Hematopoietic multipotent progenitor cell (in vitro differentiated cells): ENCODE measurements at places on chromosomes 11 and 22.

DNA sequence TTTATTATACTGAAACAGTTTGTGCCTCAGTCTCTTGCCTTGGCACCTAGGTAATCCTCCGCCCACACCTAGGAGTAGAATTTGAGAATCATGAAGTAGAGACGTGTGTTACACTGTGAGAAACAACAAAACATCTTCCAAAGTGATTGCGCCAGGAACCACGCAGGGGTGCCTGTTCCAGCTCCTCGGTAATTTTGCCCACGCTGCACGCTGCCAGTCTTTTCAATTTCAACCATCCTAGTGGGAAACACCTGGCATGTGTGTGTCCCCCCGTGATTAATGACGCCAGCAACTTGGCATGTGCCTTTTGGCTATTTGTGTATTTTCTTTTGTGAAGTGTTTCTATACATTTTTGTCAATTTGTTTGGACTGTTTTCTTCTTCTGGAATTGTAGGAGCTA lies 919.1 kb downstream of the BRD1 start:
- no peak for DNase-seq

DNA sequence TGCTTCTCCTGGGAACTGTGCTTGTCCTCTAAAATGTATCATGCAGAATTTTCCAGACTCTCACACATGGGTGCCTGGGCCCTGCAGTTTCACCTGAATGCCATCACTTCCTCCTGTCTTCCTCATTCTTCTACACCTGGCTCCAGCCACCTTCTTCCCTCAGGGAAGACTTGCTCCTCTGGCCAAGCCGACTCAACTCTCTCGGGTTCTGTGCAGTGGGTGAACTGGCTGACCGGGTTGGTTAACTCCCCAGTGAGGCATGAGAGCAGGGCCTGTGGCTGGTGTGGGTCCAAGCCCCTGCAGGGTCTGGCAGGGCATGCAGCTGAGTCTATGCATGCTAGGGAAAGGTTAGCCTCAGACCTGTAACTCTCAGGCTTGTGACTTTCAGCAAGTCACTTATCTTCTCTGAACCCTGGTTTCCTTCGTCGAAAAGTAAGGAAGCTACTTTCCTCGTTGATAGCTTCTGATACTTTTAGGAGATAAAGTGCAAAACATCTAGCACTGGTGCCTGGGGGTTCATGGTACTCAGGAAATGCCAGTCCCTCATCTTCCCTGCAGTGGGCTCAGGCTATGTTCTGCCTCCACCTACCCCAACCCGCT lies 11.9 kb downstream of the CD82 start:
- DNase-seq, result no peak

DNA sequence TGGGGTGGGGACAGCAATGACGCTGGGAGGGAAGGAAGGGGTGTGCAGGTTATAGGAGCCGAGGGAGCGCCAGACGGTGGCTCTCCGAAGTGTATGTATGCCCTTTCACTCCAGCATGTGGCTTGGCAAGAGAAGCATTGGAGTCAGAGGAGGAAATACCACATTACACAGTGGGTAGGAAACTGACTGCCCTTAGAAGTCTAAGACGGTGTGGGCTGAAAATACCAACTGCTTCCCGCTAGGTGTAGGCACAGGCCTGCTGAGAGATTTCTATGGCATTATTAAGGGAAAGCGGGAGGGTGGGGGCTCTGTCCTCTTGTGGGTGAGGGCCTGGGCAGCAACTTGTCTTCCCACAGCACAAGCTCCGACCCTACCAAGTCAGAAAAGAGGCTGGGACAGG lies 44.7 kb downstream of the CACNG2 start:
- DNase-seq, result peak; percentile 48

DNA sequence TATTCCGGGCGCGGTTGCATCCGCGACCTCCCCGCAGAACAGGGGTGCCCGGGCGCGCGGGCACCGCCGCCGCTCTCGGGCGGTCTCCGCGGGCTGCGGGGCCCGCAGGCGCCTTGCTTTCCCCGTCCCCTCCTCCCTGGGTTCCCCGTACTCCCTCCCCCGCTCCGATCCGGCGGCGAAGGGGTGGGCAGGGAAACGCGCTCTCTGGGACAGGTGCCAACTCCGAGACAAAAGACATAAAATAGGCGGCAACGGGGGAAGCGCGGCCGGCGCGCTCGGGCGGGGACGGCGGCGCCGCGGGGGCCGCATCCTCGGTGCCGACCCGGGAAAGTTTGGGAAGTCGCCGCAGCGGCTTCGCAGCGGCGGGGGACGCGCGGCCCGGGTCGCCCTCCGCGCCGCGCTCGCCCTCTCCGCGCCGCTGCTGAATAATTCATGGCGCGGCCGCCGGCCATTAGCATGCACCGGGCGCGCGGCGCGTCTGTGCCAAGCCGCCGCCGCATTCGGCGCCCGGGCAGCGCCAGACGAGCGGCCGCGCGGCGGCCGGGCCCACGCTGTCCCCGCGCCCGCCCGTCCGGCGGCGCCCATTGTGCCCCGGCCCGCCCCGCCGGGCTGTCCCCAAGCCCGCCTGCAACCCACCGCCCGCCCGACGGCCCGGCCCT lies 78.7 kb upstream of the PPARA start:
- peak; percentile 90 for DNase-seq

GRCh38 chr11:1403078-1403620 lies 13.4 kb downstream of the BRSK2 start:
- DNase-seq, result no peak
